ENCODE measurements at places on chromosomes 7 and 10.

DNA sequence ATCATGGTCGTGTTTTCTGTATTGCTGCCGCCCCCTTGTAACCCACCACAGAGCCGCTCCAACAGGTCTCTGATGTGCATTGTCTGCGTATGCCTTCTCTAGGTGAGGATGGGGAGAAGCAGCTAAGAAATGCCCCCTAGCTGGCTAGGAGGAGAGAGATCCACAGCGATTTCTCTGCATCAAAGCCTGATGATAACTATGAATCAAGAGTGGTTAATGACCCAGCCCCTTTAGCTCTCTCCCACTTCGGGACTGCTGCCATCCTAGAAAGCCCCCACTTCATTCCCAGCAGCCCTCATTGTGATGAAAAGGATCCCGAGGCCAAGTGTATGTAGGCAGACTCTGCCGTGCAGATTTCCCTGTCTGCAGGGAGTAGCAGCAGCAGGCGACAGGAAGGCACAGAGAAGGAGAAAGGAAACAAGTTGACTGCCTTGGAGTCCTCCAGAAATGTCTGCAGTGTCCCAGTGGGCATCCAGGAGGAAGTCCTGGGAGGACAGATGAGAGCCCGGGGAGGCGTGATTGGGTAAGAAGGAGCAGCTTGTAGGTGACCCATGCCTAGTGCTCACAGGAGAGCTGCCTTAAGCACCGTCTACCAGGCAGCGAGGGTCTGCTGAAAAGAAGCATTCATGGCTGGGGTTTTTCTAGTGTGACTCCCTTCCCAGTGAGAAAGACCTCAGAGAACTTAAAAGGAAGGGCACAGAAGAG, 2.9 kb downstream of the PLXNA4 start:
- no peak for DNase-seq

DNA sequence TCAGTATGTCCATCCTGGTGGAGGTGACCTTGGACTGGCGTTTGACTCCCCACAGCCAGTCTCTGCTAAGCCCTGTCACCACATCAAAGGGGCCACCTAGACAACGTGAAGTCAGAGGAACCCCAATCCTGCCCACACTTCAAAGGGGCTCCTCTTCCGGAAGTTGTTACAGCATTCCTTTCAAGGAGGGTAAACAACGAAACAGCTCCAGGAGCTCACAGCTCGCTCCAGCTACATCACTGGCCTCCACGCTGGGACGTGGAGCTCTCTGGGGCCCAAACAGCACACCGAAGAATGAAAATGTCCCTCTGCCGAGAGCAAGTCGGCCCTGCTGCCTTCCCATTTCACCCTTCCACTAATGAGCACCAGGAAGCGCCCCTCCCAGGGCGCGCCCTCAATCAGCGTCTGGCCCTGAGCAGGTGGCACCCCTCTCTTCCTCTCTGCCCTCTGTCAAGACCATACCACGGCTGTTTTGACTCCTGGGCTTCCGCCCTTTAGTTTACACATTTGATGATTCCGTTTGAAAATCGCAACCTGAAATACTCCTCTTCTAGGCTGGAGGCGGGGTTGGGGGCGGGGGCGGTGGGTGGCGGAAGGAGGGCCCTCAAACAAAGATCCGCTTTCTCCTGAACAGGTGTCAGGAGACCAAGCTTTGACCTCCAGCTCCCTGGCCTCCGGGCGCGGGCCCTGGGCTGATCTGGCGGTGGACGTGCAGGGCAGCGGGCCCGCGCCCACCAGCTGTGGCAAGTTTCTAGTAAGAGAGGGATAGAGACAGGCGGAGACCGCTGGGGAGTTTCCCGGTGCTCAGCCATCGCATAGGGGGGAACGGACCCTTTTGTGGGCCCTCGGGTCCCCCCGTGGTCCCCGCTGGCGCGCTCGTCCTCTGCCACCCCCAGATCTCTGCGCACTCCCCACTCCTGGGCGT, 53.1 kb upstream of the KDM7A start:
- peak; percentile 48 for DNase-seq

DNA sequence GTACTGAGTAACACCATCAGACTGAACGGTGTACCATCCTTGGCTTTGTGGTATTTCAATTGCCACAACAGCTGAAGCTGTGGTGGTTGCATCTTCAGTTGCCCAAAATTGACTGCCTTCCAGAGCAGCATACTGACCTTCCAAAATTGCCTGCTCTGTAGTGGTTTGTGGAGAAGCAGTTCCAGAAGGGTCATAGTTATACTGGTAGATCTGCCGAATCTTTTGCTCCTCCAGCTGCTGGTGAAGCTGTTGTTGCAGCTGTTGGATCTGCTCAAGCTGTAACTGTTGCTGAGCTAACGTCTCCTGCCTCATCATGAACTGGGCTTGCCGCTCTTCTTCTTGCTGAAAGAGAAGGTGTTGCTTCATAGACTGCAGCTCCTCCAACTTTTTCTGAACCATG, 212.2 kb downstream of the PCLO start:
- DNase-seq: no peak

DNA sequence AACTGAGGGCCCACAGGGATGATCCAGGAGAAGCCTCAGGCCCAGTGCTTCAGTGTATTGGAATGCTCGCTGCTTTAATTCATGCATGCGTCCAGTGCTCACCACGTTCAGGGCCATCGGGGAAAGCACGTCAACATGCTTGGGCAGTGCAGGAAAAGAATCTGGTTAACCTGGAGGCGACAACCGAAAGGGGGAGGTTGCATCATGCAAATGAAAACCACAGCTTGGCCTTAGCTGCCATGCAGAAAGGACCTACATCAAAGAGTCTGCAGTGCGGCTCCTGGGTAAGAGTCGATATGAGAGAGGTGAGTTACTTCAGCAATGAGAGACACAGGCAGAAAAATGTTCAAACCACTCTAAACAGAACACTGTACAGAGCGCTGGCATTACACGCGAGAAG, 440.1 kb downstream of the KCNMA1 start:
- DNase-seq: no peak

- peak; percentile 5 for DNase-seq
Observed at GRCh38 chr10:6753644-6754043, 173.6 kb upstream of the PRKCQ start.

DNA sequence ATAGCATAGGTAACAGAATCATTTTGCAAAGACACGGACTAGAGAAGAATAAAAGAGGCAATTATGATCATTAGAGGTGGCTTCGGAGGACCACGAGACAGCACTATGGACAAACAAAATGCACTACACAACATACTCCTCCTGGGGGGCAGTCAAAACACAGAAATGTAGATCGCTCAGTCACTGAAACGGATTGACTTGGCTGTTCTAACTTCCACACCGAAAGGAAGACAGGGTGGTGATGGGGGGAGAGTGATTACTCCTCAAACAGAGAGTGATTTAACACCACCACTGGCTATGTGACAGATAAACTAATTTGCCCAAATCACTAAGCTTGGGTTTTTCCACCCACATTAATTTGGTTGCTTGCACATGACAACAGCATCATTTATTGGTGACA, 14.1 kb upstream of the PPA1 start:
- no peak for DNase-seq

GRCh38 chr7:97149843-97150242, 32.3 kb downstream of the SDHAF3 start:
- DNase-seq: no peak

DNA sequence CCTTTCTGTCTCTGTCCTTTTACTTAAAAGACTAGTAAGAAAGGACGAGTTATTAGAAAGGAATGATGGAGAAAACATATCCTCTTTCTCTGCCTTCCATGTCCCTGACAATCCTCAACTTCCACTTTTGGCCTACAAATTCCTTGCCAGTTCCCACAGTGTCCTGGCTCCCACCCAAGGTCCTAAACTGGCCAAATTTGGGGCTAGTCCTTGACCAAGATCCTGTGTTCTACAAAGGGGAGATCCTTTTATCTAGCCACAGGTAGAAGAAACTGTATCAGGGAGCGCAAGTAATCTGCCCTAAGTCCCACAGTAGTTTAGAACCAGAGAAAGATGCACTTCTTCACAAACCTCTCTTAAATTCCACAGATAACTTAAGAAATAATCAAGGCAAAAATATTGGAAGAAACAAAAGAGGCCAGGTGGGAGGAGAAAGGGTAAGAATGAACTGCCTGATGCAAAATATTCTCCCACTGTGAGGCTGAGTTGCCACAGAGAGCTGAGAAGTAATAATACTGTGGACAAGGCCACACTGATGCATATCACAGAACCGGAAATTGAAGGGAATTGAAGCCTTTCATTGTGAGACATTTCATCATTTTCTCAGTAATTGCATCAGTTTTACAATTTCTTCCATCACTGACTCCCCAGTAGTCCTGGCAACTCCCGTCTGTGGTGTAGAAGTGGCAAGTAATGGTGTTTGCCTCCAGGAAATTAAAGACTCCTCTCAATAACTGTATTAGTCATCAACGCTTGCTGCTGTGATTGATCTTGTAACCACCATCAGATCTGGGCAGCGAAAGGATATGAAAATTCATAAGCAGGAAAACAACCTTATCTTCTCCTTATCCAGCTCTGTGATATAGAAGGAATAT, 47.2 kb downstream of the DNAJC12 start:
- peak; percentile 44 for DNase-seq

DNA sequence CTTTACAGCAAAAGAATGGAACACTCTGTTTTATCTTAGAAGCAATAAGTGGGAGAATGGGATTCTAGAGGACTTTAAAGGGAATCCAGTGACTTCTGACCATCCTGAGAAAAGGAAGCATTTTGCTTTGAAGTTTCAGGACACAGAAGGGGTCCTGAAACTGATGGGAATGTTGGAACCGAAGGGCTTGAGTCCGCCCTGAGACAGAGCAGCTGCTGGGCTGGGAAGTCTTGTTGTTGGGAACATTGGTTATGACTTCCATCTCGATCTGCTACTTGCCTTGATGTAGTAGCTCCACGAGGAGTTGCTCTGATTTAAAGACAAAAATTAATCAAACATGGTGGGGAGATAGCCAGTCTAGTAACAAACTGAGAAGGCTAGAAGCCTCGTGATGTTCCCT, 177.6 kb downstream of the JCAD start:
- no peak for DNase-seq

- DNase-seq: no peak
Observed at GRCh38 chr10:48399551-48399950, 93.1 kb downstream of the MAPK8 start.

DNA sequence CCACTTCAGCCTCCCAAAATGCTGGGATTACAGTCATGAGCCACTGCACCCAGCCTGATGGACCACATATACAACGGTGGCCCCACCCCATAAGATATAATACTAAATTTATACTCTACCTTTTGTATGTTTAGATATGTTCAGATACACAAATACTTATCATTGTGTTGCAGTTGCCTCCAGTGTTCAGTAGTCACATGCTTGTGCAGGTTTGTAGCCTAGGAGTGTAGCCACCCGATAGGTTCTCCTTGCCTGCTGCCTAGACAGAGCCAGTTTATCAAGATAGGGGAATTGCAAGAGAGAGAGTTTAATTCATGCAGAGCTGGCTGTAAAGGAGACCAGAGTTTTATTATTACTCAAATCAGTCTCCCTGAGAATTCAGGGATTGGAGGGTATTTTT, 9.6 kb downstream of the CCL24 start:
- DNase-seq: no peak

DNA sequence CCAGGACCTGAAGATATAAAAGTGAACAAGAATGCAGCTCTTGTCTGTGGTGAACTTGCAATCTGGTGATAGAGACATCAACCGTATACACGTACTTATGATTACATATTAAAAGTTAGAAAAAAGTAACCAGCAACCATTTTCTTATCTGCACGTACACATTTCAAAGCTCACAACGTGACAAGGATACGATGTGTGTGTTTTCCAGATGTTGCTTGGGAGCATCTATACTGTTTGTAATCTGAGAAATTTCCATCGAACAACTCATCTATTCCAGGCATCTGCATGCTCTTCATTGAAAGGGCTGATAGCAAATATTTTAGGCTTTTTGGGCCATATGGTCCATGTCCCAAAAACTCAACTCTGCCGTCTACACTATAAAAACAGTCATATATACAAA, 23.3 kb downstream of the MALRD1 start:
- DNase-seq: no peak

- DNase-seq: peak; percentile 59
Observed at GRCh38 chr7:116952635-116953371, 498 bp upstream of the ST7 start.

DNA sequence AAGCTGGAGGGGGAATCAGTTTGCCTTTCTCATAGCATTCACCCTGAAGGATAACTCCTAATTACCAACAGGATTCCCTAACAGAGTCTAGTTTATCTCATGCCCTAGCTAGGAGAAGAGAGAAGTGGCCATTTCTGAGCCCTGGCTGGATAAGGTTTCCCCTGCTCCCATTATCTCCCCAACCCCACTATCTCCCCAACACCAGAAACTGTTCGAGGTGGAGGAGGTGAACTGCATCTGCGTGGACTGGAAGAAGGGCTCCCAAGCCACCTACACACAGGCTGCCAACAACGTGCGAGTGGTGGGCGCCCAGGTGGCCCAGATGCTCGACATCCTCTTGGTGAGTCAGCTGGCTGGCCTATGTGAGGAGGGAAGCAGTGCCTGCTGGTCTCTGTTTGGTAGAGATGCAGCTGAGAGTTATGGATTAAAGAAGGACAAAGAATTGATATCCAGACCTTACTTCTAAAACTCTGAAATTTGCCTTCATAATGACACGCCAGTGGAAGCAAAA, 3.8 kb downstream of the PNLIPRP1 start:
- no peak for DNase-seq

GRCh38 chr7:2644562-2645273, 12.9 kb downstream of the TTYH3 start:
- no peak for DNase-seq

GRCh38 chr7:13953368-13953767, 36.1 kb downstream of the ETV1 start:
- no peak for DNase-seq

DNA sequence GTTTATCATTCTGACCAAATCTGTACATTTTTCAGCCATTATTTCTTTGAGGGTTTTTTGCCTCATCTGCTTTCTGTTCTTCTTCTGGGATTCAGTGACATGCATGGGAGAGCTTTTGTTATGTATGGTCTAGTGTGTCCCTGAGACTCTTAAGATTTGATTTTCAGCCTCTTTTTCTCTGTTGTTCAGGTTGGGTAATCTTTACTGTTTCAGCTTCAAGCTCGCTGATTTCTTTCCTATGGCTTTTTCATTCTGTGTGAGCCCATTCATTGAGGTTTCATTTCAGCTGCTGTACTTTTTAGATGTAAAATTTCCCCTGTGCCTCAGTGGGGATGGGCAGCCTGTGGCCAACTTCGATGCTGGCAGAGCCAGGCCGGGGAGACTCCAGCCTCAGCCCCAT, 38.1 kb downstream of the FOXK1 start:
- no peak for DNase-seq

Data from NCI-H1417 (cell line).